Stimulated activated CD8-positive, alpha-beta memory T cell treated with anti-CD3 and anti-CD28 coated beads, Interleukin-7, amount 100 ng/mL, for 4 hours (primary cell): ENCODE measurements at places on chromosomes 3 and 15.

DNA sequence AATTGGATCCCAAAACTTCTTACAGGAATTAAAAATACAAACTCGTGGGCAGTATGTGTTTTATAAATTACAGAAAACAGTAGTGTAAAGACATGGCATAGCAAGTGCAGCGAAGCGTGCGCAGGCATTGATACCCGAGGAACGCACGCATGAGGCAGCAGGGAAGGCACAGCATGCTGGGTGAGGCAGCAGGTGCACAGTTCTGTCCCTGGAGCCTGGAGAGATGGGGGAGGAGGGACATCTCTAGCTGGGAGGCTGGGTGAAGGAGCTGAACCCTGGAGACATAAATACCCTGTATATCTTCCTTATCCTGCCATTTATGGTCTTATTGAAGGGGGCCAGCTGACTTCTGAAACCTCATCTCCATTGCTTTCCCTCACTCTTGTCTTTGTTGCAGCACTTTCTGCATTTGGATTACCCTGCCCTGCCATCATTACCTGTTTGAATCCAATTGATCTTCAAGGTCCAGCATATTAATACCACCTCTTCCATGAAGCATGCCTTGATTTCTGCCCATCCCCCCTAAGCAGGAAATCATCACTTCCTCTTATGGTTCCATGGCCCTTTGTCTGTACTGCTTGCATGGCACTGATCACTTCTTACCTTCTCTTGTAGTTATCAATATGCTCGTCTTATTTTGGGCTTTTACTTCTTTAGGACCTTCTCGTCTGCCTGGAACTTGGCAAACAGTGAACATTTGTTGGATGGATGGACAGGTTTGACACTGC lies 20.5 kb downstream of the LPP start:
- DNase-seq: no peak

DNA sequence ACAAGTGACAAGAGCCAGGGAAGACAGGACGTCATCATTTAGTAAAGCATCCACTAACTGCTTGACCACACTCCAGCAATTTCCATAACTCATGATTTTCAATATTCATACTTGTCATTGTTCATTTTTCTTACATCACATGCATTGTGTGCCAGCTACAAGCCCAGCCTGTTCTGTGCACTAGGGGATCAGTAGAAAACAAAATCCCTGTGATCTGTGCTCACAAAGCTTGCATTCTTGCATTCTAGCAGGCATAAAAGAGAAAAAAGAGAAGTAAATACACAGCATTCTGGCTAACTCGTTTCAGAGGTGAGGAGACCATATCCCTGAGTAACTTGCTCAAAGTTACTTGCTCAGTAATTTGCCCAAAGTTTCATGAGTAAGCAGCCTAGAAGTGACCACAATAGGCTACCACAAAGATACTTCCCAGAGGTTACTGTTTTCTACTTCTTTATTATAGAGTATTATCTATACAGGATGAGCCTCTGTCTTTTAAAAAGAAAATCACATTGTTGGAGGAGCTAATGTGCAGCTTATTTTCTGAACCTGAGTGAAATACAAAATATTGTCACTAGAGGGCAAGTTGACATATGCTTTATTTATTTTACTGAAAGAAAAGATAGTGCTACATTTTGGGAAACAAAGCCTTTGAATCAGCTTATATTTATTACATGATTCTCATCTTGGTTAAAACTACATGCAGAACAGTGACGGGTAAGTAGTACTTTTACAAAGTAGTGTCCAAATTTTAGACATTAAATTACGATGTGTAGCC lies 701.4 kb upstream of the LMCD1 start:
- DNase-seq: no peak

- no peak for DNase-seq
Measured at GRCh38 chr3:40753951-40754350, 229.2 kb downstream of the ZNF621 start.

DNA sequence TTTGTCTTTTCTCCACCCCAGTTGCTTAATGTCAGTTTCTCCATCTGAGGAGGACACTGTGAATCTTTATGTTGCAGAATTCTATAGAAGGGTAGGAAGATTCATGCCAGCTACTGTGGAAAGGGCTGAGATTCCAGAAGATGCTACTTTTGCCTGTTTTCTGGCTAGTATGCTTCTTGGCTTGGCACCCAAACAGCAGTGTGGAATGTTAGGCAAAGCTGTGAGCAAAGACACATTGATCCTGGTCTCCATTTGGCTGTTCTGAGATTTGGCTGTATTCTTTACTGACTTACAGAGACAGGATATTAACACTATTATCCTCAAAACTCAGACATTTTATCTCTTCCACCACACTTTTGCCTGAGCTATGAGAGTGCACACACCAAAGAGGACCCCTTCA lies 39.3 kb downstream of the PDHB start:
- no peak for DNase-seq

- no peak for DNase-seq
Measured at GRCh38 chr15:85604194-85604593, 190.5 kb downstream of the KLHL25 start.

GRCh38 chr3:128814519-128815317 lies 64.7 kb upstream of the ACAD9 start:
- DNase-seq: no peak

DNA sequence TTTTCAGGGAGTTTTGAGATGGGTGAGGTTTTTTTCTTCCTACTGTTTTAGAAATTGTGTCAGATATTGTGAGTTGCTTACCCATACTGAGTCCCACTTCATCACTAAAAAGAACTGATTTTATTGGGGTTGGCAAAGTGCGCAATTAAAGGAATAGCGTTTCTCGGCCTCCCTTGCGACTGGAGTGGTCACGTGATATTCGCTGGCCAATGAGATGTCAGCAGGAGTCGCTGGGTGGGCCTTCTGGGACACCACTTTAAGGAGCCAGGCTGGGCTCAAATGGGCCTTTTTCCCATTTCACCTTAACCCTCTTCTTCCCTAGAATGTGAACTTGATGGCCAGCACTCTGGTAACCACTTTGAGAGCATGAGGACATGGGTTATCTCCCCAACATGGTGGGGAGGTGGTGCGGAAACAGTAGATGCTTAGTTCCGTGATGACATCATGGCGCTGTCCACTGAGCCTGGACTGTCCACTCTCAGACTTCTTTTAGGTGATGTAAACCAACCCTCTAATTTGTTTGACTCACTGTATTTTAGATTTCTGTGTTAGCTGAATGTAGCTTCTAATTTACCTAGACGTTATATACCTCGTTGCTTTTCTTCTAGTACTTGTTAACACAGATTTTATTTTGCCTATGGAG lies 13.2 kb upstream of the IQCF5 start:
- no peak for DNase-seq

- no peak for DNase-seq
Measured at GRCh38 chr3:188052169-188053035, 101.6 kb upstream of the LPP start.

- DNase-seq: no peak
Measured at GRCh38 chr3:42118762-42119361, 27.7 kb downstream of the TRAK1 start.

- no peak for DNase-seq
Measured at GRCh38 chr15:58724466-58724865, 25.0 kb downstream of the ADAM10 start.

DNA sequence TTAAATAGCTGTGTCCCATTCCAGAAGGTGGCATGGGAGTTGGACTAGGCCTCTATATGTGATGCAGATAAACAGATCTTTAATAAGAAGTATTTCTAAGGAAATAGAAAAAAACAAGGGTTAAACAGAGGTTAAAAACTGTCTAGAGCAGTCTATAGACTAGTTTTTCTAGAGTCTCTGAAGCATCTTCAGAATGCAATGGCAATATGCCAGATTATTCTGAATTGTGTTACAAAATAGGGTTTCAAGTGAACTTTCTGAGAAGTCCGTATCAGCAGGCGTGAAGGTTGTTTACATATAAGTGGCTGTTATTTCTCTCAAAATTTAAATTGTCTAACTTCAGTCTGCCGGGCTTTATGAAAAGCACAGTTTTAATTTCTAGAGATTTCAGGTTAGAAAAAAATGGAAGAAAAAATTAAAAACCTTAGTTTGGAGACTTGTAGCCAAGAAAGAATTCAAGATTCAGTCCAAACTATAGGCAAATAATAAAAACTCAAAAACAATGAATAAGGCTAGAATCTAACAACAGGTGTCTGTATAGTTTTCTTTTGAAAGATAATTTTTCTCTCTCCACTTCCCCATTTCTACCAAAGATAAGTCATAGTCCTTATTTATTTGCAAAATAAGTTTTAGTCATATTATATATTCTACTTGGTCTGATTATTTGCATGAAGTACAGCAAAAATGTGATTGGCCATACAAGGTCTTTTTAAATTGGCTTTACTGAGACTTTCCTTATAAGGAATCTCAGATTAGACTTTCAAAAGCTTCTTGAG lies 55.2 kb downstream of the OSTN start:
- no peak for DNase-seq

DNA sequence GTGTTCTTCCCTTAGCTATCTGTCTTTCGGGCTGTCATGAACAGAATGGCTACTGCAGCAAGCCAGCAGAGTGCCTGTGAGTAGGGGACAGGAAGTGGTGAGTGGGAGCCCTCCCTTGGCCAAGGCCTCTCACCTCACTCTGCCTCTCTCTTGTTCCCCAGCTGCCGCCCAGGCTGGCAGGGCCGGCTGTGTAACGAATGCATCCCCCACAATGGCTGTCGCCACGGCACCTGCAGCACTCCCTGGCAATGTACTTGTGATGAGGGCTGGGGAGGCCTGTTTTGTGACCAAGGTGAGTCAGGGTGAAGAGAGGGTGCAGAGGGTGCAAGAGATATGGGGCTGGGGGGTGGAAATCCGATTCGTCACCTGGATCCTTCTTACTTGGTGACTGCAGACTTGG lies 3.0 kb downstream of the DLL4 start:
- DNase-seq: no peak

DNA sequence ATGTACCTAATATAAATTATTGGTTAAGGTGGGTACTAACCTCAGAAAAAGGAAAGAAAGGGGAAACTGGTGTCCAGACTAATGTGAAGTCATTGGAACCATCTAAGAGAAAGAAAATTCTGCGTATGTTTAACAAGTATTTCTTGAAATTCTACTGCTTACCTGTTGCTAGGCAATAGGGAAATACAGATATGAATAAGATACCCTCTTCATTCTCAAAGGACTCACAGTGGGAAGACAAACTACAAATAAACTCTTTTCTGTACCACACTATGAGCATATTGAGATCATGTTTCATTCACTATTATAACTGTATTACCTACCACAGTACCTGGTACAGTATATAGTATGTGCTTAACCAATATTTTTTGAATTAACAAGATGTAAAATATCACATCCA lies 140.5 kb upstream of the MLF1 start:
- no peak for DNase-seq

DNA sequence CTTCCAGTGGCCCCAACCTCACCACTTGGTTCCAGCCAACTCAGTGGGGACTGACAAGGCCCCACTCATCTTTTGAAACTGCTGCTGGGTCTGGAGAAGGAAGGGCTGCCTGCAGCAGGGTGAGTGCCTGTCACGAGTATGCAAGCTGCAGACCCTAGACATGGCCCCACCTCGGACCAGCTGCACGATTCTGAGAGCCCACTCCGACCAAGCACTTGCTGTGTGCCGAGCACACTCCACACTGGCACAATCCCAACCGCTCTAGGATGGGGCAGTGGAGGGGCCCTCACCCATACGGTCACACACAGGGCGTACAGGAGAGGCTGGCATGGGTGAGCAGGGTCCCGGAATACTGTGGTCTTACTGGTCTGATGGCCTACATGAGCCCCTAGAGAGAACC lies 8.0 kb upstream of the PLXND1 start:
- no peak for DNase-seq

- DNase-seq: no peak
Measured at GRCh38 chr15:82986442-82986780, 401 bp downstream of the RAMAC start.

- DNase-seq: no peak
Measured at GRCh38 chr3:190902292-190902691, 39.8 kb upstream of the GMNC start.
